ENCODE measurements at places on chromosomes 5 and 9. TPM values are rescaled to one million over a fixed set of nuclear protein-coding genes. Genes with fewer than 3 reads are reported as not detected.

DNA sequence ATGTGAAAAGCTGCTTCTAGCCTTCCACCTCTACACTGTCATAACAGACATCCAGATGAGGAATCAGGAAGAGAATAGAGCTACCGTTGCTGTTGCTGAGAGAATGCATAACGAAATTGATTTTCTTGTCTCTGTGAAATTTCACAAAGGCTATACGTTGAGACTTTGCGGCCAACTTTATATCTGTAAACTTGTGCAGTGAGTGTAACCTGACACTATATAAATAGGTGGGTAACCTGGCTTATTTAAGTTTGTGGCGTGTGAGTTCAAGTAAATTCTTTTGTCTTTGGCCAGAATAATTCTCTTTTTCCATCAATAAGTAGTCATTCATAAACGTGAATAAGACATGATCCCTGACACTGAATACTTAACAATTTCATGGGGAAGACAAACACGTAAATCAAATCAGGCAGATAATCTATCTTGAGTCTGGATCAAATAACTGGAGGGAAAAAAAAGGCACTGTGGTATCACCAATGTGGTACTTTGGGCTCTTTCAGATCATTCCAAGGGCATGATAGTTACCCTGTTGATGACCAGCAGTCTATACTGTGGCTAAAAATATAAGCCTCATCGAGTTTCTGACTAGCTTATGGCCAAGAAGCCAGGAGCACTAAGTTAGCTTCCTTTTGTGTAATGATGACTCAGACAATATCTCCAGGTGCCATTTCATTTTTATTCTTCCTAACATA, 98.2 kb upstream of the RASA1 start:
- no peak for DNase-seq

Gene ADAMTS6
- 2.6 TPM for total RNA-seq

GRCh38 chr5:107274571-107274970, 396.2 kb downstream of the EFNA5 start:
- no peak for DNase-seq

DNA sequence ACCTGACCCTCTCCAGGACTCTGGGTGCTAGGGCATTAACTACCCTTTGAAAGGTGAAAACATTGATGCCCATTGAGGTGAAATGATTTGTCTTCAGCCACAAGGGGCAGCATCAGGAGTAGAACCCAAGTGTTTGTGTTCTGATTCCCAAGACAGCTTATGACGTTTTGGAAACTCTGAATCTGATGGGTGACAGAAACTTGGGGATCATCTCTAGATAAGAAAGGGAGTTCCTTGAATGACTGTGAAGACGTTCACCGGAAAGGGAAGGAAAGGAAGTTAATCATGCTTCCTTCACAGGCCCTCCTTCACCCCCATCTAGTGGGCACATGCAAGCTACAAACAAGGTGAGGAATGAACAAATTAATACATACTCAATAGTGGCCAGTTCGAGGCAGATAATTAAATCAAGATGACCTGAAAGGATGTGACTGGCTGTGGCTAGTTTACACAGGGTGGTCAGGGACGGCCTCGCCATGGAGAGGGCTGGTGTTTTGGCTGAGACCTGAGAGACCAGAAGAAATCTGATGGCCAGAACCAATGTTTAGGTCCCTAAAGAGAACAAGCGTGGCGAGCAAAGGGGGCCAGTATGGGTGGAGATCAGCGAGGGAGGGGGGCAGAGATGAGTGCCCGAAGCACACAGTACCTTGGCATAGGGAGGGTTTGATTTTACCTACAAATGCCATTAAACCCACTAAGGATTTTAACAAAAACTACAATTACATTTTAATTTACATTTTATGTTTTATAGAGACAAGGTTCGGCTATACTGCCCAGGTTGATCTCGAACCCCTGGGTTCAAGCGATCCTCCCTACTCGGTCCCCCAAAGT, 937 bp upstream of the SLC26A2 start:
- peak; percentile 76 for DNase-seq

GRCh38 chr9:99134893-99135341, 30.0 kb downstream of the TGFBR1 start:
- peak; percentile 54 for DNase-seq

GRCh38 chr5:74576941-74577456, 63.5 kb downstream of the ENC1 start:
- DNase-seq, result no peak

DNA sequence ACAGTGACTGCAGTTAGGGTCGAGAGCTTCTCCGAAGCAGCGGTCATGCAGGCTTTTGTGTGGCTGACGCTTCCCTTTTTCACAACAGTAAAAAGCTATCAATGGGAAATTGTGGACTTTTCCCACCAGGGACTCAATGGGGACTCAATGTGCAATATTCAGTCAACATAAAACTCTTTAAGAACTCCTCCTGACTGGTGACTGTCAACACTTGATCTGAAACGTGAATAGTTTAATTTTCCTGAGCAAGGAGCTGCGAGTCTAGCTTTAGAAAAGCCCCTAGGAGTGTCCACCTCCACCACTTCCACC, 28.7 kb downstream of the EXOC3 start:
- no peak for DNase-seq

- no peak for DNase-seq
Observed at GRCh38 chr9:133962341-133962740, 29.8 kb downstream of the VAV2 start.

Gene HACD4
- total RNA-seq, result 9.3 TPM

Gene PRRX2
- total RNA-seq, result 1.1 TPM

DNA sequence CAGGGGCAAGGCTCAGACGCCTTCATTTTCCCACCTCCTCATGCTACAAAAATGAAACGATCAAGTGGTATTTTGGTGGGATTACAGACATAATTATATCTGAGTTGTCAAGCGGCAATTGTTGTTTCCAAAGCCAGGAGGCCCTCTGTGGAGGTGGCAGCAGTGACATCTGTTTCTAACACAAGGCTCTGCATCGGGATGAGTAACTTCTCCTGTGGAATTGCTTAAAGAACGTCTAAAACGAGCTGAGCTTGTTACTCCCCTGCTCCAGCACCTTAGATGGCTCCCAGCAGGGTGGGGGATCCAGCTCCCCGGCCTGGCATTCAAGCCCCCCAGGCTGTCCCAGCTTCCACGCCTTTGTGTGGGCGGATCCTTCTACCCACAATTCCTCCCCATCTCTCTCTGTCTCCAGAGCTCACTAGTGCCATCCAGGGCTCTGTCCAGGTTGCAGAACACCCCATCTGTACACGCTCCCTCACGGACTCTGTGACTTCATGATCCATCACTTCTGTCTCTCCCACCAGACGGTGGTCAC, 36.8 kb downstream of the DAB2IP start:
- DNase-seq, result no peak

DNA sequence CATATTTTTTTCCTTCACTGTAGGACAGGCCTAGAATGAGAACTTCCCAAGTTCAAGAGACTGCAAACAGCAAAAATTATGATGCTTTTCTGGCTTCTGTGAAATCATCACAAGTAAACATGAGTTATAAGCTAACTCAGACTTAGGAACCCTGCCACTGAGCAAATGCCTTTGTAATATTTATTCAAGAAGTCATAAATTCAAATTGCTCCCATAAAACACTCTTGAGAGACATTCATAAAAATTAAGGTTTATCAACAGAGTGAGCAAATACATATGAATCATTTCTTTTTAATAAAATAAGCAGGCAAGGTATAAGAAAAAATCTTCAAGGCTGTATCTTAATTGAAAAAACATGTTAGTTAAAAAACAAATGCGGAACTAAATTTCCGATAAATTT, 124.2 kb downstream of the GNA14 start:
- DNase-seq, result no peak

Gene BARHL1
- not detected for total RNA-seq

Gene SEC24A
- 30.9 TPM for total RNA-seq
